ENCODE measurements at places on chromosomes 4 and X. TPM values are rescaled to one million over a fixed set of nuclear protein-coding genes. Genes with fewer than 3 reads are reported as not detected.

The SSX2 gene
- not detected for total RNA-seq

DNA sequence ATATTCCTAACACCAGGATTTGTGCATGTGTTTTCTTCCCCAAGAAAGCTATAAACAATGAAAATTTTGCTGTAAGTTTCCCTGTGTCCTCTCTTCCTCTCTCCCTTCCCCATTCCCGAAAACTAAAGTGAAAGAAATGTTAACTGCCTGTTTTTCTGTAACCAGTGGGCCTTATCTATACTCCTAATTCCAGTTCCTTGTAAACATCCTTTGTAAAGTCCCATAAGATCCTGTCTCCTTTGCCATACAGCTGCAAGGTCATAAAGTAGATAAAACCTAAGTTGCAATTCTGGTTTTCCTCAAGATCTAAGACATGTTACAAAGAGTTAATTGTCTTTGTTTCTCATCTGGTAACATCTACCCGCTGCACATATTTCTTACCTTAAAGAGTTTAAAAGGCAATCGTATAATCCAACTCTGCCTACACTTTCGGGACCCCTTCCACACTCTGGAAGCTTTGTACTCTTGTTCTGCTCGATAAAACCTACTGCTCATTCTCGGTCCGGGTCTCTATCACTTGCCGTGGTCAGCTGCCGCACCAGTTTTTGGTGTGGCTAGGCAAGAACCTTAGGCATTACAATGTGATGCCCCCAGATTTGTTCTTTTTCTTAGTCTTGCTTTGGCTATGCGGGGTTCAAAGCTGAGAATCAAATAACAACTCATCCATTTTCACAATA lies 20.5 kb downstream of the UGT2B7 start:
- no peaks in the 10 kb centered on the region for H3K4me1 ChIP-seq
- no peak overlapping the region for H3K4me3 ChIP-seq
- no peak for DNase-seq
- H3K36me3 ChIP-seq: peaks cover 2% of the 10 kb centered on the region
- no peak overlapping the region for H3K27ac ChIP-seq

DNA sequence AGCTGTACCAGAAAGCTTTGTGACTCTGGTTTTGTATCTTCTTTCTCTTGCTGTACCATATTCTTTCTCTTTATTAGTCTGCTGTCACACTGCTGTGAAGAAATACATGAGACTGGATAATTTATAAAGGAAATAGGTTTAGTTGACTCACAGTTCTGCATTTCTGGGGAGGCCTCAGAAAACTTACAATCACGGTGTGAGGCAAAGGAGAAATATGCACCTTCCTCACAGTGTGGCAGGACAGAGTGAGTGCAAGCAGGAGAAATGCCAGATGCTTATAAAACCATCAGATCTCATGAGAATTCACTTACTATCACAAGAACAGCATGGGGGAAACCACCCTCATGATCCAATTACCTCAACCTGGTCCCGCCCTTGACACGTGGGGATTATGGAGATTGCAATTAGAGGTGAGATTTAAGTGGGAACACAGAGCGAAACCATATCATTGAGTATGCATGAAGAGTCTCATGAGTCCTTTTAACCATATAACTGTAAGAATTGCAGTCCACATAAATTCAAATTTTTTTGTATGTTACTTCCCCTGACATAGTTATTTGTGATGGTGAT lies 67.4 kb upstream of the INPP4B start:
- H3K4me3 ChIP-seq: no peak overlapping the region
- no peaks in the 10 kb centered on the region for H3K27me3 ChIP-seq
- H3K27ac ChIP-seq: no peak overlapping the region
- no peaks in the 10 kb centered on the region for H3K36me3 ChIP-seq

- H3K36me3 ChIP-seq: no peaks in the 10 kb centered on the region
- H3K27ac ChIP-seq: no peak overlapping the region
- DNase-seq: peak; percentile 31
- no peaks in the 10 kb centered on the region for H3K27me3 ChIP-seq
- H3K4me1 ChIP-seq: no peaks in the 10 kb centered on the region
These were observed 17.2 kb downstream of the UVSSA start for GRCh38 chr4:1364217-1364616.

DNA sequence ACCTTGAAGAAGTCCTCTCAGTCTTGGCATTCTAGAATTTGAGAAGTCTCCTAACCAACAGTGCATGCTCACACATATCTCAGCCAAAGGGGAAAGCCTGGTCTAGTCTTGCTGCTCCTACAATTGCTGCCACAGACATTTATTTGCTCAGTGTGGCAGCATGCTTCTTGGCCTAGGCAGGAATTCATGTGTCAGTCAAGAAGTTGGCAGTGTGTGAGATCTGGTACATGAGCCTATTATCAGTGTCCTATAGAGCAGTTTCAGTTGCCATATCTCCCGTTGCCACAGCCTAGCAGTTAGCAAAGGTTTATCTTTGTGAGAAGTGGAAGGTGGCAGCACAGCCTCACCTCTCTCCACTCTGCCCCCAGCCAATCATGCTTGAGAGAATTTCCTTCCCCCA lies 176.9 kb upstream of the ARHGEF9 start:
- no peak overlapping the region for H3K4me3 ChIP-seq
- no peaks in the 10 kb centered on the region for H3K27me3 ChIP-seq
- no peak for DNase-seq

GRCh38 chr4:159048166-159048886 lies 54.6 kb upstream of the RAPGEF2 start:
- H3K36me3 ChIP-seq: no peaks in the 10 kb centered on the region
- peaks cover 5% of the 10 kb centered on the region for H3K4me1 ChIP-seq
- peak overlapping the region; percentile 62 for H3K4me3 ChIP-seq

The MAOA gene
- 227 TPM for total RNA-seq

The IRS4 gene
- not detected for total RNA-seq

The FAT4 gene
- total RNA-seq: 11.3 TPM

The CSAG3 gene
- not detected for total RNA-seq

Measured in kidney (tissue), 22 donors.